Stimulated activated CD4-positive, alpha-beta T cell treated with anti-CD3 and anti-CD28 coated beads, Interleukin-1b, Interleukin-23, amount 100 ng/mL, for 1 hour (primary cell): ENCODE measurements at places on chromosomes 12 and 14.

DNA sequence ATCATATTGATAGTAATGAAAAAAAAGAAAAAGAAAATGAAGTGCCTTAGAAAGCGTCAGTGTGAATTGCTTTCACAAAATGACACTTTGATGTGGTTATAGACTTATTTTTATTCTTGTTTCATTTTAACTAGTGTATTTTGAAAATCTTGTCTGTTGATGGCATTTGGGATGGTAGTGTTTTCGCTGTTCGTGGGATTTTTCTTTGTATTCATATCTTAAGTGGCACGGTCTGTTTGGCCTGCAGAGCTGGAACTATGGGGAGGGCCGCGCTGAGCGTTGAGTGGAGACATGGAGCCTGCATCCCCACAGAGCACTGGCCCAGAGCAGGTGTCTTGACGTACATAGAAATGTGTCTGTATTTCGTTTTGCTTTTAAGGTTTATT is 61.6 kb downstream of the WDR20 start:
- DNase-seq: no peak

DNA sequence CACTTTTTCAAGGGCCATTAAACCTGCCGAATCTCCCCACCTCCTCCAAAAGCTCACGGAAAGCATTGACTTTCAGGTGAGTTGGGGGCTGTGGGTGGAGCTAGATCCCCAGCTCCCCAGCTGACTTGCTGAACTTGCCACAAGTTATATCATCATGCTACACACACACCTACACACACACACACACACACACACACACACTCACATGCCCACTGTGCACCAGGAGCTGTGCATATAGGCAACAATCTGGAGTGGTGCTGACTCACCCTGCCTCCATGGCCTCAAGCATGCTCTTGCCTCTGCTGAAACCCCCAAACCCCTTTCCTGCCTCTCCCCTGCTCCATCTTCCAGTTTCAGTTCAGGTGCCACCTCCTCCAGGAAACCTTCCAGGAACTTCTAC is 26.1 kb downstream of the SERPINA3 start:
- DNase-seq: no peak

- DNase-seq: no peak
Observed at GRCh38 chr12:14902465-14902864, 16.8 kb upstream of the MGP start.

DNA sequence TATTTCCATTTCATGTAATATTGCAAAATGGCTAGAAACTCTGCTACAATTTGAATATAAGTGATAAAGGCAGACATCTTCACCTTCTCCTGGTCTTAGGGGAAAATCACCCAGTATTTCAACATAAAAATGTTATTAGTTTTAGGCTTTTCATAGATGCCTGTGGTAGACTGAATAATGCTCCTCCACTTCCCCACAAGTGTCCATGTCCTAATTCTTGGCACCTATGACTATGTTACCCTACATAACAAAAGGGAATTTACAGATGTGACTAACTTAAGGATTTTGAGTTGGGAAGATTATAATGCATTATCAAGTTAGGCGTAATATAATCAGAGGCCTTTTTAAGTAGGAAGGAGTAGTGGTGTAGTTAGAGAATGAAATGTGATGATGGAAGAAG is 196.4 kb downstream of the TMTC3 start:
- DNase-seq: no peak

DNA sequence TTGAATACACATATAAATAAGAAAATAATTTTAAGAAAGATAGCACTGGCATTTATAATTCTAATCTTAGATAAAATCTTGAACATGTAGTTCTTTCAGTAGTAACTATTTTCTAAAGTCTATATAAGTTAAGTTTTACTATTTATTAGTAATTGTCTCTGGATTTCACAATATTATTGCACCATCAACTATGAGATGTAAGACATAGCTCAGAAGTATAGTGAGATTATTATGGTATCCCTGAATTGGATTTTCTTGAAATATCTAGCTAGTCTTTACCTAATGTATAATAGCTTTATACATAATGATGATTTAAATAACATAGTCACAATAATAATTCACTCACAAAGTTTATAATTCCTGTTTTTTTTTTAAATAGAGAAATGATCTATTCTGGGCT is 6.7 kb downstream of the CLEC12A start:
- DNase-seq: no peak

DNA sequence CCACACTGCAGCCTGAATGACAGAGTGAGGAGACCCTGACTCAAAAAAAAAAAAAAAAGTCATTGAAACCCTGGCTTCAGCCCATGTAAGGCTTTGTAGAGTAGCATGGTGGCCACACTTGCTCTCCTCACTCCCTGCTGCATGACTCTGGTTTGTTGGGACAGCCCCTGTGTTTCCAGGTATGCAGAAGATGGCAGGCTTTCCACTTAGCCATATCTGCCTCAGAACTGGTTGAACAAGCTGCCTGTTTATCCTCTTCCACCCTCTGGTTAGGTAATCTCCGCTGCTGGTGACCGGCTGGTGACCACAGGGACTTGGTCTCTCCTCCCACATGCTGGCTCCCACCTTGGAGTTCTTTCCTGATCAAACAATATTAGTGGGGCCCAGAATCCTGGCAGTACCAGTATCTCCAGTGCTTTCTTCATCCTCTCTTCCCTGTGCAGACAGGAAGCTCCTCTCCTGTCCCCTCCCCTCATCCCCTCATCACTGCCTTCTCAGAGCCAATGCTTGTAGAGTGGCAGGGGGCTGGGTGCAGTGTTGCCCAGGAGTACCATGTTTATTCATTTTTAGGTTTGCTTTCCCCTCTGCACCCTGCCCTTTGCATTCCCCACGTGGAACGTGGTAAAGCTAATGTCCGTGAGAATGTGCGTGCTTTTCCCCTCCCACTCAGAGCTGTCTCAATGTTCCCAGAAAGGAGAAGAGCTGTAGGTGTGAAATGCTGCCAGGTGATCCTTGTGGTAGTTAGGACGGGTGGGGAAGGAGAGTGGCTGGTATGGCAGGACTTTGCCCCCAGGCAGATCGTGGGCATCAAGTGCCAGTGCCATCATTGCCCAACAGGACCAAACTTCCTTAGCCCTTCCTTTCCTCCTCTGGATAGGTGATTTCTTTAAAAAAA is 11.3 kb downstream of the ABHD12B start:
- no peak for DNase-seq

DNA sequence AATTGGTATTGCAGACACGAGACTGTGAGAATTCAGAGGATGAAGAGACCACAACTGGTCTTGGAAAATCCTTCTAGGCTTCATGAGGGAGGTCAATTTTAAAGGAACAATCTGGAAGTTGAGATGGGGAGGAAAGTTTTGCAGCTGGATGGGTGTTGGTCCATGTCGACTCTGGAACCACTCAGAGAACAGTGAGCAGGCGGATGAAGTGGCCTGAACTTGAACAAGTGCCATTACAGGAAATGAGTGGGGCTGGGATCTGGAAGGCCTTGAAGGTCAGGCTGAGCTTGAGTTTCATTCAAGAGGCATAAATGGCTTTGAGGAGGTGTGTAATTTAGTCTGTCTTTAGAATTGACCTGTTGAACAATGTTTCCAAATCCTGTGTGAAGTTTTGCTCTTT is 140.9 kb downstream of the GALC start:
- DNase-seq: no peak

DNA sequence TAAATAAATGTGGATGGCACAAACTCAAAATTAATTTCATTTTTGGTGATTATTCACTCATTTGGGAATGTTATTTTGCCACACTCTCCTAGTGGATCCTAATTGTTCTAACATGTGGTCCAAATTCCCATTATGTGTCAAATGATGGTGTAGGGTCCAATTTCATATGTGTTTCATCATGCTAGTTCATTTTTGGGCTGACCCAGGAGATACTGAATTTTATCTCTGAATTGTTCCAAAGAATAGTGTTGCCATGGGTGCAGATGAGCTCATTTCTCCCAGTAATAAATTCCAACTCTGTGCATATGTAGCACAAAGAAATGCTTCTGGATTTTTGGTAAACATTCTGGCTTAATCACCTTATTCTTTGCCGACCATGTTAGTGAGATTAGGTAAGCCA is 23.5 kb upstream of the SEL1L start:
- no peak for DNase-seq

GRCh38 chr12:65204886-65205525 is 35.6 kb downstream of the LEMD3 start:
- DNase-seq: no peak

- no peak for DNase-seq
Observed at GRCh38 chr14:70585231-70585630, 15.2 kb downstream of the MED6 start.

GRCh38 chr12:110371408-110372055 is 32.0 kb downstream of the ANAPC7 start:
- DNase-seq: no peak

DNA sequence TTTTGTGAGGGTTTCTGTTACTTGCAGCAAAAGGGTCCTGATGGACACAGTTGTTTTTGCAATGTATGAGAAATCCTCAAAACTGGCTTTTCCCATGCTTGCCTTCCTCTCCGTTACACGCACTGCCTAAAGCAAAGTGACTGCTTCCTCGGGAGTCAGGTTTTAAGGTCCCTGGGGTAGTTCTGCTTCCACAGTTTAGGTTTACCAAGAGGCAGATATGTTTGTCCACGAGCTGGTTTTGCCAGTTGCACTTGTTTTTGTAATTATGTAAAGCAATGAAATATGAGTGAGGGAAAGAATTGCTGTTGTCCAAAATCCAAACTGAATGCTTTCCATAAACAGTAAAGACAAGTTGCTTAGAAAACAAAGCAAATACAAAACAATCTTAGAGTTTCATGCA is 290.7 kb upstream of the AMIGO2 start:
- DNase-seq: no peak

DNA sequence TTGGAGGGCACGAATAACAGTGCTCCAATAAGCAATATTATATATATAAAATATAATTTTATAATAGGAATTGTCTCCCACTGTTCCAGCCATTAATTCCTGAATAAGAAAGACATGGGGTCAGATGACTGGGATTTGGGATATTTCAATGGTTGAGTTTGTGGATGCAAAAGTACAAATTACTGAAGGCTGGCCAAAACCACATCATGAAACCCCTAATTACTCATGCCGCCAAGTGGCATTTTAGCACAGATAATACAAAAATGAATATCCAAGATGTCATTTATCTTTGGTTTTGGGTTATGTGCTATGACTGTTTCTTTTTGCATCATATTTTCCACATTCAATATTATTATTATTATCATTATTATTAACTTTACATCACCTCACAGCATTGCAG is 261.4 kb upstream of the TBX3 start:
- no peak for DNase-seq

GRCh38 chr14:99188731-99189191 is 83.2 kb downstream of the BCL11B start:
- no peak for DNase-seq

- no peak for DNase-seq
Observed at GRCh38 chr14:32602699-32603098, 273.6 kb downstream of the AKAP6 start.

- DNase-seq: no peak
Observed at GRCh38 chr12:98754095-98754494, 109.0 kb downstream of the APAF1 start.

DNA sequence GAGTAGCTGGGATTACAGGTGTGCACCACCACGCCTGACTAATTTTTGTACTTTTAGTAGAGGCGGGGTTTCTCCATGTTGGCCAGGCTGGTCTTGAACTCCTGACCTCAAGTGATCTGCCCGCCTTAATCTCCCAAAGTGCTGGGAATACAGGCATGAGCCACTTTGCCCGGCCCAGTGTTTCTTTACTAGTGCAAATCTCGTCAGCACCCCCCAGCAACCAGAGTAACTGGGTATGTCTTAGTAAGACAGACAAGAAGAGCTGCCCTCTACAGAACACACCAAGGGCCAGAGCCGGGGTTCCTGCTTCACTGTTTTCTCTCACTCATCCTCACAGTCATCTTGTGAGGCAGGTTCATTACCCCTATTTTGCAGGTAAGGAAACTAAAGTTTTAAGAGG is 78.5 kb upstream of the GPR68 start:
- no peak for DNase-seq

GRCh38 chr12:127526925-127527324 is 740.0 kb upstream of the TMEM132C start:
- no peak for DNase-seq

GRCh38 chr14:58455593-58456265 is 28.2 kb downstream of the KIAA0586 start:
- DNase-seq: no peak

DNA sequence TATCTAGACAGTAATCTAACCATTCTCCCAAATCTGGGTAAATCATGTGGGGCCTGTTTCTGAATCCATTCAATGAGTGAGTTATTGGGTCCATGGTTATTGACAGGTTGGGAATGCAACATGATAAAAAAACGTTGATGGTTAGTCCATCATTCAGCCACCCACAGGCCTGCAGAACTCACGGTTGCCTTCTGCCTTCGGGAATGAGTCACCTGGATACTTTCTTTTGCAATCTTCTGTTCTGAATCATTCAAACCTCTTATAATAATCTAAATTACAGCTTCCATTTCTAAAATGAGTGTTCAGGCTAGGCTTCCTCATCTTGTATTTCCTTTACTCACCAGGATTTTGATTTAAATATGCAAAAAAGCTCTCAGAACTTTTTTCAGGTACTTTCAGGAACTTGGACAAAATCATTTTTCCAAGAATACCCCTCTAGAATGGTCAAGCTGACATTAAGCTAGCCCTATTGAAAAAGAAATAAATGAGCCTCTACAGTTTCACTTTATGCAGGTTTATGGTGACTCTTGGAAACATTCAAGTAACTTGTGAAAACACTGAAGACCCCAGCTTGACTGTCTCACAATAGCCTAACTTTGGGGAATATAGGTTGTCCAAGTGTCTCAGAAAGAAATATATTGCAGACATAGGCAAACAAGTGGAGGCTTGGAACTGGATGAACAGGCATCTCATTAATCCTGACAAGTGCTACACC is 94.4 kb downstream of the KCNK10 start:
- DNase-seq: no peak

DNA sequence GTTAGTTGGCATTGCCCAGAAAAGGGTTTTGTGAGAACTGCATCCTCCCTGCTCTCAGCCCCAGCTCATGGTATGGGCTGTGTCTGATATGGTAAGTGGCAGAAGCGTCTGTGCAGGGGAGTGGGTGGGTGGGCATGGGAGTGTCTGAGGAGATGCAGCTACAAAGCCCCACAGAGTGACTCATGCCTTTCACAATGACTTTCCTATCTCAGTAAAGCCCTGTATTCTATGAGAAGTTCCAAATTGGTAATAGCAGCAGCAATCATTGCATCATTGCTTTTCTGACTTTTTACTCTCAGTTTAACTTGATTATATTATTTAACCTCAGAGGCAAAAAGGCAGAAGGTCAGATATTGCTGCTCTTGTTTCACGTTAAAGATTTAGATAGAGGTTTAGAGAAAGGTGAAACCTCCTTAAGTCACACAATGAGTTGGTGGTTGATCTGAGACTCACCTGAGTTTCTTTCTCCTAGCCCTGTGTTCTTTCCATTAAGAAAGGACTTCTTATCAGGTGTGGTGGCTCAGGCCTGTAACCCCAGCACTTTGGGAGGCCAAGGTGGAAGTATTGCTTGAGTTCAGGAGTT is 171.7 kb downstream of the SLC5A8 start:
- no peak for DNase-seq

- DNase-seq: no peak
Observed at GRCh38 chr14:26775765-26776563, 178.1 kb upstream of the NOVA1 start.
